ENCODE measurements at places on chromosomes 5 and 9. TPM values are rescaled to one million over a fixed set of nuclear protein-coding genes. Genes with fewer than 3 reads are reported as not detected.
A peak's percentile ranks its signal among the peaks of the same experiment; 100 is the strongest.

The FRMD3 gene
- 0.31 TPM for total RNA-seq

GRCh38 chr9:107931071-107931715 lies 441.6 kb upstream of the KLF4 start:
- DNase-seq = no peak

The GFI1B gene
- total RNA-seq = not detected

DNA sequence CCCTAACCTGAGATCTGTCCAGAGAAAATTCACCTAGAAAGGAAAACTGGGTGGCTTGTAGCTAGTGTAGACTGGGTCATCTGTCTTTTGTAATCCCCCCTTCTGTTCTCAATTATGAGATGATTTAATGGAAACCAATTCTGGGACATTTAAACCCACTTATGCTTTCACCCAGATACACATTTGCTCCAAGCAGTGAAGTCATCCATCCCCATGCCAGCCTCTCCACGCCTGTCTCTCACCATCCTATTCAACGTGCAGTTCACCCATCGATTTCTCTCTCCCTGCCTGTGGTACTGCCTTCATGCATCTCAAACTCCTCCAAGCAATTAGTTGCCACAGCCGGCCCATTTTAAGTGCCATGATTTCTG lies 1.8 kb downstream of the PHF19 start:
- DNase-seq = no peak

- no peak for DNase-seq
Observed at GRCh38 chr9:14018081-14018480, 295.9 kb downstream of the NFIB start.

The GHR gene
- not detected for total RNA-seq

- DNase-seq = no peak
Observed at GRCh38 chr5:20537911-20538703, 550.1 kb upstream of the CDH18 start.

The SPATA31E1 gene
- total RNA-seq = not detected

GRCh38 chr5:109857405-109858031 lies 167.8 kb downstream of the MAN2A1 start:
- DNase-seq = peak; percentile 29

DNA sequence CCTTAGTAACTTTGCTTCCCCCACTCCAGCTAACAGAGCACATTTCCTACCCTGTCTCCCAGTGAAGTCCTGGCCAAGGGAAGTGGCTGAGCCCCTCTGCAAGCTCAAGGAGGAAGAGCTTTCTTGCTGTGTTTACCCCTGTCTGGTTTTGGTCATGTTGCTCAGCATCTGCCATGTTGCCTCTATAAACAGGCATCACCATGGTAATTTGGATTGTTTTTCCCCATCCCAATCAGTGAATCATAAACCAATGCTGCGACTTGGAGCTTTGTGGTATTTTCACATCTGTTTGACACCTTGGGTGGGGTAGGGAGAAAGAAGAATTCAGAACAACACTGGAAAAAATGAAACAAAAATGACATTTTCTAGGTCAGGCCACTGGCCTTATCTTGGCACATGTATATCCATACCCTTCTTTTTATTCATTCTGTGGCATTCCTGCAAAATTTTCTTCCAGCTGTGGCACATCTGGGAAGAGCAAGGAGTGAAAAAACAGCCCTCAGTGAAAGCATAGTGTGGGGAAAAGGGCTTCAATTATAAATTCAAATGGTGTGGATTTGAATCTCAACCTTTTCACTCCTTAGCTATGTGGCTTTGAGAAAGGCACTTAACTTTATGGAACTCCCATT lies 42.5 kb downstream of the SLIT3 start:
- no peak for DNase-seq

- no peak for DNase-seq
Observed at GRCh38 chr5:566636-567309, 42.5 kb upstream of the SLC9A3 start.

GRCh38 chr5:127111112-127111511 lies 37.8 kb upstream of the C5orf63 start:
- DNase-seq = no peak

DNA sequence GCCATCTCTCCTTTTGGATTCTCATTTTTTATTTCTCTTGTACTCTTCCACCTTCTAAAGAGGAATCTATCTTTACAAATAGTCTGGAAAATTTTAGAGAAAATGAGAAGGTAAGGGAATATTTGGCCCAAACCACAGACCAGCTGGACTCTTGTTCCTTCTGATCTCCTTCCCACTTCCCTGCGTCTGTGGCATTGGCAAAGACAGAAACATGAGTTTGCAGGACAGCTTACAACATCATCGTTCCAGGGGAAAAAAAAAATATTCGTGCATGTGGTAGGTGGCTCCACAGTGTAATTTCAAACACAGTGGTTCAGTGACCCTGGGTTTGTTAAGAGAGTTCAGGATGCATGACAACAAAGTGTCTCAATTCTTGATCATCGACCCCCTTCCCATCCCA lies 755.0 kb downstream of the DNAH5 start:
- DNase-seq = no peak

GRCh38 chr5:31049936-31050704 lies 143.4 kb upstream of the CDH6 start:
- DNase-seq = no peak

The PDCD1LG2 gene
- total RNA-seq = 0.55 TPM

GRCh38 chr5:150647275-150648251 lies 7.1 kb downstream of the SYNPO start:
- no peak for DNase-seq

DNA sequence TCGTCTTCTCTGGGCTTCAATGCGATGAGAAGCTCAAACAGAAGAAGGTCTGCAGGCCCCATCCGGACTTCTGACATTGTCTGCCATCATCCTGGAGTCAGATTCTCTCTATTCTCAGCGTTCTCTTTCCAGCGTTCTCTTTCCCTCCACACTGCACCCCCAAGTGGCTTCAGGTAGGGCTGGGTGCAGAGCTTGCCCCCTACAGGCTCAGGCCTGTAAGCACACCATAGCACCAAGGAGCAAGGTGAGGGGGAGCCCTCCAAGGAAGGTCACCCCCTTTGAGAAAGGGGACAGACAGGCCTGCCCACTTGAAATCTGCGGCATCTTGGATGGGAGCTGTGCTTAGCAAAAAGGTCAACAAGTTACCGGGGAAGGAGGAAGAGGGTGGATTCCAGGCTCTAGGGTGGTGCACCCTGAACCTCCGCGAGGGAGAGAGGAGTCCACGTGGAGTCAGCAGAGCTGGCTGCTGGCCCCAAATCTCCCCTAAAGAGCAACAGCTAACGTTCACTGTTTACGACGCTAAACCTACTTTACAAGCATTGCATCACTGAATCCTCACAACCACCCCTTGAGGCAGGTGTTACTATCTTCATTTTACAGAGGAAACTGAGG lies 27.5 kb downstream of the GPX3 start:
- peak; percentile 46 for DNase-seq

DNA sequence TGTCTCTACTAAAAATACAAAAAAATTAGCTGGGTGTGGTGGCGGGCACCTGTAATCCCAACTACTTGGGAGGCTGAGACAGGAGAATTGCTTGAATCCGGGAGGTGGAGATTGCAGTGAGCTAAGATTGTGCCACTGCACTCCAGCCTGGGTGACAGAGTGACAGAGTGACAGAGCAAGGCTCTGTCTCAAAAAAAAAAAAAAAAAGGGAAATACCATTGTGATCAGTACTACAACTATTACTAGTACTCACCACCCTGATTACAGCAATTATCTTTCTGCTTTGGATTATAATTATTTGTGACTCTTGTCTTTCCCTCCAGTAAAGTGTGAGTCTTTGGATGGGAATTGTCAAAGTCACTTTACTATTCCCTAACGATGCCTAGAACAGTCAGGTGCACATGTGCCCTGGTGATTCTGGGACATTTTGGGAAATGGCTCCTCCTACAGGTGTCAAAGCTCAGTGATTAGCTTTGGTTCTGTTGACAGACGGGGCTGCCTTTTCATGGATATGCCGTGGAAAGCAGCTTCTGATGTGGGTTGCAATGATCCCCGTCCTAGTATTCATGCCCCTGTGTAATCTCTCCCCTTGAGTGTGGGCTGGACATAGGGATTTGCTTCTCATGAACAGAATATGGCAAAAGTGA lies 31.8 kb upstream of the FRRS1L start:
- no peak for DNase-seq

- DNase-seq = no peak
Observed at GRCh38 chr9:134068744-134069479, 1.1 kb upstream of the BRD3 start.

The IL5 gene
- total RNA-seq = not detected

The CNTNAP3B gene
- not detected for total RNA-seq

DNA sequence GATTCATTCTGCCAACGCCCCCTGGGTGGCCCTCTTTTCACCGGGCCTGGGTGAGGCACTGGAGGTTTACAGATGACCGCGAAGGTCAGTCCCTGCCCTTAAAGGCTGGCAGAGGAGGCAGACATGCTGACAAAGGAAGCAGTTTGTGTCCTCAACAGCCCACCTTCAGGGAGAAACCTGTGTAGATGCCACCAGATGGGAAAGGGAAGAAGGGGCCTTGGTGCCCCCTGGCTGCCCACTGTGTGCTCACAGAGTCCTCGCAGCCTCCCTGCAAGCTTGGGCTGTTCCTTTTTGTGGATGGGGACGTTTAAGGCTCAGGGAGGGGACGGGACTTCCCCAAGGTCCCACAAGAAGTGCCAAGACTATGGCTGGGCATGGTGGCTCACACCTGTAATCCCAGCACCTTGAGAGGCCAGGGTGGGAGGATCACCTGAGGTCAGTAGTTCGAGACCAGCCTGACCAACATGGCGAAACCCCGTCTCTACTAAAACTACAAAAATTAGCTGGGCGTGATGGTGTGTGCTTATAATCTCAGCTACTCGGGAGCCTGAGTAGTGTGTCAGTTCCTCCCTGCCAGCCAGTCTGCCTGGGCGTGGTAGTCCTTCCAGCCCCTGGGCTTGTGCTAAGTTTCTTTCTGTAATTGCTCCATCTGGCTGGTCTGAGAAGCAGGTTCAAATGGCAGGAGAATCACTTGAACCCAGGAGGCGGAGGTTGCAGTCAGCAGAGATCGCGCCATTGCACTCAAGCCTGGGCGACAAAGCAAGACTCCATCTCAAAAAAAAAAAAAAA lies 36.2 kb downstream of the NEK6 start:
- DNase-seq = peak; percentile 62

The RNF183 gene
- not detected for total RNA-seq

DNA sequence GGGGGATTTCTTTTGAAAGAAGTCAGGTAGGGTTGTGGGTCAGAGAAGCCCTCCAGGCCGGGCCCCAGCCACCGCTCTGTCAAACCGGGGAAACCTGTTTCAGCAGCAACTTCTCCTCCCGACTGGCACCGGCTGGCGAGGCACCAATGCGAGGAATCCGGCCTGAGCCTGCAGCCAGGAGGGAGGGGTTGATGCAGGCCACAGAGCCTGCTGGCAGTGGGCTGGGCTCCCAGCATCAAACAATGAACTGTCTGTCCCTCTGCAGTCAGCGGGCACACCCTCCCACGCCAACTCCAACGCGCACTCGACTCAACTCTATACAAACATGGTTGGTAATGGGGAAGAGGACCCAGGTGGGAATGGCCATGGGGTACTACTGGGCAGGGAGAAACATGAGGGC lies 12.1 kb downstream of the PCDH1 start:
- DNase-seq = no peak

The PGM5 gene
- not detected for total RNA-seq

GRCh38 chr9:125134976-125135375 lies 8.4 kb downstream of the SCAI start:
- DNase-seq = no peak

The DNAJA1 gene
- total RNA-seq = 159 TPM

All from activated CD8-positive, alpha-beta T cell treated with anti-CD3 and anti-CD28 coated beads, Interleukin-2, amount 10 ng/mL, durations not matched to agents 7 days and 5 days (primary cell).